SHP77 treated with DMSO at 0.1 percent for 48 hours (cell line): ENCODE measurements at places on chromosomes 7 and 10.
A peak's percentile ranks its signal among the peaks of the same experiment; 100 is the strongest.

GRCh38 chr7:101720324-101720723 lies 91.2 kb upstream of the MYL10 start:
- DNase-seq, result no peak

DNA sequence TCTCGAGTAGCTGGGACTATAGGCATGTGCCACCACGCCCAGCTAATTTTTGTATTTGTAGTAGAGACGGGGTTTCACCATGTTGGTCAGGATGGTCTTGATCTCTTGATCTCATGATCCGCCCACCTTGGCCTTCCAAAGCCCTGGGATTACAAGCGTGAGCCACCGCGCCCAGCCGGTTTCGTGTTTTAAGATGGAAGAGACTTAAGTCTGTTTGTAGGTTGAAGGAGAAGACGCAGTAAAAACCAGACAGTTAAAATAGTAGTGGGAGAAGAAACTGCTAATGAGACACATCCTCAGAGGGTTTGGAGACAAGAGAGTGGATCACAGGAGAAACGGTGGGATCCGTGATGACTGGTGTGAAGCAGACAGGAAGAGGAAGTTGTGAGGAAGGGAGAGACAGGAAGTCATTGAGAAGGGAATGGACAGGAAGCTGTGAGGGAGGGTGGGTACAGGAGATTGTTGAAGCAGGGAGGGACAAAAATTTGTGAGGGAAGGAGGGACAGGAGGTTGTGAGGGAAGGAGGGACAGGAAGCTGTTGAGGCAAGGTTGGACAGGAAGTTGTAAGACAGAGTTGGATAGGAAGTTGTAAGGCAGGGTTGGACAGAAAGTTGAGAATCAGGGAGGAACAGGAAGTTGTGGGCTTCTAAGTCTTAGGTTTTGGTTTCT lies 115.5 kb downstream of the WDFY4 start:
- no peak for DNase-seq

DNA sequence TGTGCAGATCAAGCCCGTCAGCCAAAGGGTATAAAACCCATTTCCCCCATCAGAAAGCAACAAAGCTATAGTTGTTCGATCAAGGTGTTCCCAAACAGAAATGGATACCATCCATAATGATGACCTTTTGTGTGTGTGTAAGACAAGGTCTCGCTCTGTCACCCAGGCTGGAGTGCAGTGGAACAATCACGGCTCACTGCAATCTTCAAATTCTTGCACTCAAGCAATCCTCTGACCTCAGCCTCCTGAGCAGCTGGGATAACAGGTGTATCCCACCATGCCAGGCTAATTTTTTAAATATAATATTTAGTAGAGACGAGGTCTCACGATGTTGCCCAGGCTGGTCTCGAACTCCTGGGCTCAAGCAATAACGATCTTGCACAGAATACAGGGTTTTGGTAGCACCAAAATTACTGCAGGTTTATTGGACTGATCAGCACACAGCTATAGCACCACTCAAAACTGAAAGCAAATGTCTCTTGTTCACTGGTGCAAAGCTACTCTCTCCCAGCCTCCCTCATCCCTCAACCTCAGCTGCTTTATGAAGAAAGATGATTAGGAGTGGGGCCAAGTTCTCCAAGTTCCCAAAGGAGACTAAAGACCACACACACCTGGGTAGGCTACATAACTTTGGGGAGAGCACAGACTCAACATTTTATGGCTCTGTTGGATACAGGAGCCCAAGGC lies 80.5 kb downstream of the ABI1 start:
- DNase-seq, result no peak

DNA sequence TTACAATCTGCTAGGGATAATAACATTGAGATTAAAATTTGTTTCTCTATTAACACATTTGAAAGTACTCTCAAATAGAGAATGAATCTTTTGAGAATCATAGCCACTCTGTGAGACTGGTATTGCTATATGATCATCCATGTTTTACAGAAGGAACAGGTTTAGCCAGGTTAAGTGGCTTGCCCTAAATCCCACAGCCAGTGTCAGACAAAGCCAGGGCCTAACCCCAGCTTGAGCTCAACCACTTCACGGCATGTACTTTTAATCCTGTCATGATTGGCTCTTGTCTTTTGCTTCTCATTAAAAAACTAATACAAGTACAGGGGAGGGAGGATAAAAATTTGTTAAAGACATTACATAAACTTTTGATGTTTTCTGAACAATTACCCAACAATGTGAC lies 3.8 kb upstream of the ZNRF2 start:
- no peak for DNase-seq

DNA sequence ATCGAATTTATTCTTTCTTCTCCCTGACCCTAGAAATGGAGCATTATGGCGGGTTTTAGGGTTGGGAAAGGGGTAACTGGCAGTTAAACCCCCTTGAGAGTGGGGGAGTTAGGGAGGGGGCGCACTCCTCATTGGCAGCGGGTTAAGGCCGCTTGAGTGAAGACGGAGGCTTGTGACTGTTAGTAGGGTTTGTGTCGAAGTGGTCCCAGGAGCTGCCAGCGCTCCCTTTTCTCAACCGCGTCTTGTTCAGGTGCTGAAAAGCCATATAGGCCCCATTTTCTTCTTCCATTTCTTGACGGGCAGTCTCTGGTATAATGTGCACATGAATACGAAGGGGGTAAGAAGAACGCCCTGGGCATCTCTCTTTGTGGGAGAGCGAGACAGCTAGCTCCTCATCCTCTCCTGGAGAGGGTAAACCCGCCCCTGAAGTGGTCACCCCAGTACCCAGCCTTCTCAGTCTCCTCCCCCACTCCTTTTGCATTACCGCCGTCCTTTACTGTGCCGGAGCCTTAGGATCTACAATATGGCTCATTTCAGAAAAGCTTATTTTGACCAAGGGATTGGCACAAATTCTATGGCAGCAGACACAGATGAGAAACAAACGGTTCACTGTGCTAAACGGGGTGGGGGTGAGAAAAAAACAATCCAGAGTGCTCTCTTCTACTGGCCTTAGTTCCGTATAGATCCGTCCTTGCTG lies 836 bp downstream of the KMT2E start:
- no peak for DNase-seq

- DNase-seq, result no peak
These were observed 300.5 kb downstream of the KLF6 start for GRCh38 chr10:3484306-3485056.

DNA sequence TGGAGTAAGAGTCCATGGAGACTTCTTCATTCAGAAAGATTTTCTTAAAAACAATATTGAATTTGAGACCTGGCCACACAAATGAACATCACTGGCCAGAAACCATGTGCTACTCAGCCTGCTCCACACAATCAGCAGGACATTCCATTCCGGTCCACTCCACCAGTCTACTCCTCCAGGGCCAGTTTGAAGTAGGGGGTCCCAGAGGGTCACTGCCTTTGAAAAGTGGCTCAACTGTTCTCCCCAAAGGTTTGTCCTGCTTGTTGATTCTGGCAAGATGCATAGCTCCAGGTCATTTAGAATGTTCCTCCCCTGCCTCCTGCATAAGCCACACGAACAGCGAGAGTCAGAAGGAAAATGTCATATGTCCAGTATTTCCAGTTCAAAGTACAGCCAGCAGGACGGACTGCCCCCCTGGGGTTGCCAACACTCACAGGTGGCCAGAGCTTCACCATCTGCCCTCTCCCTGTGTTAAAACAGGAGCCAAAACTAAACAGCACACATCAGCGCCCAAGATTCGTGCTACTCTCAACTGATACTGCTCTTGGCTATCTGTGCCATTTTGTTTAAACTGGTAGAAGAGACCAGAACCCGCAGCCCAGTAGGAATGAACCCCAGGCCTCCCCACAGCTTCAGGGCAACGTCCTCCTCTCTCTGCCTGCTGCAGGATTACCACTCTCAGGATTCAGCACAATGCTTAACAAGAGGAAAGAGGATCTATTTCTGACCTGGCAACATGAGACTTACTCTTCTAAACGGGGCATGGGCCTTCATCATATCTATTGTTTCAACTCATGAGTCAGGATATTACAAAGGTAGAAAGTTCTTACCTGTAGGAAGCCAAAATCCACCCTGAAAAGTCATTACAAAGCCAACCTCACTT lies 11.3 kb downstream of the GRB10 start:
- no peak for DNase-seq

DNA sequence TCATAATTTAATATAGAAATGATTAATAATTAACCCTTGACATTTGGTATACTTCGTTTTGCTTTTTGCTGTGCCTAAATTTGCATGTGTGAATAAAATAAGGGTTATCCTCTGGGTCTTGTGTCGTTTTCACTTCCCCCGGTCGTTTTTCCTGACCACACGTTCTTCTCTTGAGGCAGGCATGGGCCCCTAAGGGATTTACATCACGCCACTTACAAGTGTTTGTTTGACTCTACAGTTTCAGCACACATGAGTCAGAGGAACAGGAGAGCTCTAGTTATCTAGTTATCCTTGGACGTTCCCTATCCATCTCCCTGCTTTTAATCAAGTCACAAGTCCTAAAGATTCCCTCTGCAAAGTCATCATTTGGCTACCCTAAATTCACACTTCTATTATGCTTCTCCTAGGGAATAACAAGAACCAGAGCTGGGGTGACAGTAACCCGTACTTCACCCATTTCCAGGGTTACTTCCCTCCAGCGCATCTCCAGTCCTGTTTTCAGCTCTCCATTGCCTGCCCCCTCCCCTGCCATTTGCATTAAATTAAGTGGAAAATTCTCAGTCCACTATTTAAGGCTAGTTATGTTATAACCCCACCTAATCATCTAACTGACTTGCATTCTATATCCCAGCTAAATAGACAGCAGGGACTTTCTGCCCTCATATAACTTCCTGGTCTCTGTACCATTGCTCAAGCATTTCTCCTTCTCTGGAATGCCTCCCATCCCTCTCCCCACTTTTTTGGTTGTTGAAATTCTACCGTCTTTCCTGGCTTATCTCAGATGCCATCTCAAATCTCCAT lies 206.9 kb downstream of the PTEN start:
- no peak for DNase-seq

GRCh38 chr10:63760708-63761047 lies 239.5 kb downstream of the REEP3 start:
- DNase-seq, result no peak

GRCh38 chr10:30744106-30744505 lies 114.6 kb upstream of the LYZL2 start:
- DNase-seq, result no peak

- no peak for DNase-seq
These were observed 15.5 kb downstream of the ENTPD7 start for GRCh38 chr10:99674762-99675161.

- DNase-seq, result peak; percentile 38
These were observed 4.0 kb upstream of the SH3PXD2A start for GRCh38 chr10:103859161-103860086.

DNA sequence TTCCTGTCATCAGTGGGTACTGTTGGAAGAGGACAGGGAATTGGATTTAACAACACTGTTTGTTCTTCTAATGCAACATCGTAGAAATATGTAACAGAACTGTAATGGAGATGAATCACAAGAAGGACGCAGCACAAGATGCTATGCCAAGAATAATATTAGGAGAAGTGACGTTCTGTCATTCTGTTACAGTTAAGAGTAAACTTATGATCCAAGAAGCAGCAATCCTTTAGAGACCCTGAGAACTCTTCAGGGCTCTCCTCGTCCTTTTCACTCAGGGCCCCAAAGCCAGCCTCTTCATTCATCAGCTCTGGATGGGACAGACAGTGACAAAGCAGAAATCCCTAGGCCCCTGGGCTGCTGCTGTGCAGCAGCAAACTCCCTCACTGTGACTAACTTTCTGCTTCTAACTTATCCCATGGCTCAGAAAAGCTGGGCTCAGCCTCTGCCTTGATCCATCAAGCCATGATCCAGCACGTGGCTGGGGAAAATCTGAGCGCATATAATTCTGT lies 8.7 kb upstream of the IL6 start:
- DNase-seq, result no peak

- DNase-seq, result no peak
These were observed 154.9 kb upstream of the C7orf33 start for GRCh38 chr7:148435715-148436114.

DNA sequence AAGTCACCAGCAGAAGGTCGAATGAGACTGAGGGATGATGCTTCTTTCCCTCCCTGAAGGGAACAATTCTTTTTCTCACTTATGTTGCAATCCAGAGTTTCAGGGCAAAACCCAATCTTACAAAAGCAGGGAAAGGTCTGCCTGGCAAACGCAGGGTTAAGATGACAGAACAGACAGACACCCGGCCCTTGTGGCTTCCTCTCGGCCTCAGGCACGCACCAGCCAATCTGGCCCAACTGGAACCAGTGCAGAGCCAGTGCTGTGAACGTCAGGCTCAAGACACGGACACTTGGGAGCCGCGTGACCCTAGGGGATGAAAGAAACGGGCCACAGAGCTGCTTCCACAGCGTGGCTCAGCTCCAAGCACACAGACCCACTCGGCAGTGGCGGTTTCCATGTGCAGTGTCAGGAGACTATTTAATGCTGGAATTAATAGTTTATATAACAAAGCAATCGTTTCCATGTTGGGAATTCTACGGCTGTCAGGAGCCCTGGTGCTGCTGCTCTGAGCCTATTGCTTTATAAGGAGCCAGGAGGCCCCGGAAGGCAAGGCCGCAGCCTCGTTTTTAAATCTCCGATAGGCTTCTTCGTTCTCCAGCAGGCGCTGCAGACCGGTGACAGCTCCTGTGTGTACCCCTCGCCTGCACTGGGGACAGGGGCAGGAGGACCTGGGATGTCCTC lies 198.4 kb downstream of the DIP2C start:
- no peak for DNase-seq

GRCh38 chr10:3090914-3091787 lies 23.8 kb downstream of the PFKP start:
- DNase-seq, result no peak

GRCh38 chr7:81822811-81823210 lies 53.0 kb upstream of the HGF start:
- no peak for DNase-seq

- DNase-seq, result peak; percentile 88
These were observed 10.4 kb downstream of the TNS3 start for GRCh38 chr7:47571331-47572093.

GRCh38 chr10:31058795-31059703 lies 27.4 kb upstream of the ZNF438 start:
- DNase-seq, result no peak

DNA sequence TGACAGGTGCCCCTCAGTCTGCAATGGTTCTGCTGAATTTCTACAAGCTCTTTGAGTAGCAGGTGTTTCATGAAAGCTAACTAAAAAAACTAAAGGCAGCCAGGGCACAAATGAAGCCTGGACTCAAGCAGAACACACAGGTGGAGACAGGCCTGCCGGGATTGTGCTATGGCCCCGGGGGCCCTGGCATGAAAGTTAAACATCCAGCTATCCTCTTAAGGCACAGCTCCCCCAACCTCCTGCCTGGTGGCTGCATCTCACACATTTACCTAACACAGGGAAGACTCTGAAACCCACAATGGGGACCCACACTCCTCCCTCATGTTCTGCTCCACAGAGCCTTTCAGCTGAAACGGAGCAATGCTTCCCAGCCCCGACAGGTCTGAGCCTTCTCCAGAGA lies 76.3 kb upstream of the CAMK2B start:
- no peak for DNase-seq

- DNase-seq, result no peak
These were observed 51.2 kb upstream of the ABI1 start for GRCh38 chr10:26911811-26912461.

GRCh38 chr7:11427686-11428273 lies 404.2 kb downstream of the THSD7A start:
- peak; percentile 61 for DNase-seq

- DNase-seq, result peak; percentile 28
These were observed 11.6 kb downstream of the HBP1 start for GRCh38 chr7:107180378-107180777.

- no peak for DNase-seq
These were observed 105.9 kb upstream of the ETV1 start for GRCh38 chr7:14095233-14095950.
